Stomach (tissue), 19 donors: ENCODE measurements at places on chromosomes 11 and 22.

DNA sequence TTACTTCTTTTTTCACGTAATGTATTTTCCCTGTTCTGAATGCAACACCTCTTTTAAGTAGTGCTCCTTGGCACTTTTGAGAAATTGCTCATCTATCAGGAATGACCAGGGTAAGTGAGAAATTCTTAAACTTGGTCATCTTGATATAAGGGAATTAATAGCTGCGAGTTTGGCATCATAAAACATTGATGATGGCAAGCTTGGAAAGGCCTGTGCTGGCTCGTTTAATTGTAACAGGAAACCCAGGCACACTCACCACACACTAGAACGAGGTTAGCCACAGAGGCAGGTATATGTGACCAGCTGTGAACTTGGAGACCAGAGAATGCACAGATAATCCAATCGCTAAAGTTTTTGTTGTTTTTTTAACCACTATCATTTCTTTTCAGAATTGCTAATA lies 24.3 kb downstream of the FAM118A start:
- DNase-seq: no peak

- DNase-seq: peak; percentile 81
Measured at GRCh38 chr11:128686745-128687177, 7.1 kb upstream of the FLI1 start.

GRCh38 chr11:95605271-95605940 lies 184.2 kb downstream of the FAM76B start:
- DNase-seq: no peak

DNA sequence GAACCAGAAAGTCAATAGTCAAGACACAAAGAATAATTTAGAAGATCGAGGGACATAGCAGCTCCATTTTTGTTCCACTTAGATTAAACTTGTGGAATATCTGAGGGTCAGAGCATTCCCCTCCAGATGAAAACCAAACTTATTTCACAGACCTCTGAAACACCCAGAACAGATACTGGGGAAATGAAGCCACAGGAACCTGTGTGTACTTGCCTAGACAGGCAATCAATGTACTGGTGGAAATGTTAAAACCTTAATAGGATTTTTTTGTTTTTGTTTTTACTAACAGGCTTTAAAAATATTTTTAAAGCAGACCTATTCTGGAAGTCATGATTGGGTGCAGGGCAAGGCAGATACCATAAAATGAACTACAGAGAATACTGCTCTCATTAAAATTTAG lies 4.1 kb upstream of the FAR1 start:
- no peak for DNase-seq

GRCh38 chr11:28628412-28628811 lies 520.2 kb downstream of the METTL15 start:
- no peak for DNase-seq

DNA sequence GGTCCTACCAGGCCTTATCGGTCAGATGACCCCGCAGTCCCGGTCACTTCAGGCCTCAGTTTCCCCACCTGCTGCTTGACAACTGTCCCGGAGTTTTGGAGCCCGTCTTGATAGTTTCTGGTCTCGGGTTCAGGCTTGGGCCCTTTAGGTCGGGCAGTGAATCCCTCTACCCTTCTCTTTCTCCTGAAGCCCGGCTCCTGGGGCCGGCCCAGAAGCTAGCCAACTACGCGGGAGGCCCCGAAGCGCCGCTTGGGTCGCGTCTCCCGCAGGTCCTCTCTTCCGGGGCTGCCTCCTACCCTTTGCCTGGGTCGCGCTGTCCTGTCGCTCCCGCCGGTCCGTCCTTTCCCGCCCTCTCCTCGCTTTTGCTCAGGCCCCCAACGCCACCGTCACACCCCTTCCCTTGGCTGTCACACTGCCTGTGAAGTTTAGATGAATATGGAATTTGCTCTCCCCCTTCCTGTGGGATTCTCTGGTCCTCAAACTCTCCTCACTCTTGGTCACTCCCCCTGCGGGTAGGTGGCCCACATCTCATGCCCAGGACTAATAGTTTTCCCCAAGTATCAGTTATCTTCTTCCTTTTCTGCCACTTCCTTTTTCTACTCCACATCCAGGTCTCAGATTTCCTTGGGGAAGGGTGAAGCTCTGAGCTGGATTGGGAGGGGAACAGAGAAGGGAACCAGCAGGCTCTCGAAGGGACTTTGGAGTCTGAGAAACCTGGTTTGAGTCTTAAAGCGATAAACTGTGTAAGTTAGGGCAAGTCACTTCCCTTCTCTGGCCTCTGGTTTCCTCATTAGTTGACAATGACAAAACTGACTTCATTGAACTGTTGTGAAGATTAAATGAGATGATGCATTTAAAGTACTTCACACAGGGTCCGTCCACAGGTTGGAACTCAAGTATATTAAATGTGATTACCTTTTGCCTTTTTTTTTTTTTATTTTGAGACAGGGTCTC lies 790 bp downstream of the RAB1B start:
- DNase-seq: no peak

DNA sequence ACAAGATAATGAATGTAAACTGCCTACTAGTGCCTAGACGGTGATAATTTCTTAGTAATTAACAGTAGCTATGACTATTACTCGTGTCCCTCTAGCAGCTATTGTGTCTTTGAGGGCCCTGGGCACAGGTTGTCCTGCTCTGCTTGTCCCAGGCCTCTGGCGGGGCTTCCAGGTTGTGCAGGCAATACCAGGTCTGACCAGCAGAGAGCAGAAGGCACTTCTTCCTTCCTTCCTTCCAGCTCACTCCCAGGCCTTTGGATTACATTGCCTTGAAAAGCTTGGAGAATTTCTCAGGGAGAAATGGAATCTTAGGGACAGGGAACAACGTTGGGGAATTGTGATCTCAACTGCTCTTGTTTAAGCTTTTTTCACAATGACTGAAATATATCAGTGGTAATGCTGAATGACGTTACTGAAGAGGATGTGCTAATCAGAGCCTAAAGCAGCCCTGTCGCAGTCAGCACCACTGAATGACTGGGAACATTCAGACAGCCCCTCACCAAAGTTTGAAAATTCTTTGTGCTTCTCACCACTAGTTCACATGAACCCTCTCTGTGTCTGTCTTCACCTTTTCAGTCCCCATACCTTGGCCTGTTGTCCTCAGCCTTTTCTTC lies 8.4 kb upstream of the CCKBR start:
- peak; percentile 90 for DNase-seq
